Activated CD4-positive, alpha-beta T cell treated with anti-CD3 and anti-CD28 coated beads for 36 hours (primary cell): ENCODE measurements at places on chromosomes 13 and 19. TPM values are rescaled to one million over a fixed set of nuclear protein-coding genes. Genes with fewer than 3 reads are reported as not detected.
A peak's percentile ranks its signal among the peaks of the same experiment; 100 is the strongest.

DNA sequence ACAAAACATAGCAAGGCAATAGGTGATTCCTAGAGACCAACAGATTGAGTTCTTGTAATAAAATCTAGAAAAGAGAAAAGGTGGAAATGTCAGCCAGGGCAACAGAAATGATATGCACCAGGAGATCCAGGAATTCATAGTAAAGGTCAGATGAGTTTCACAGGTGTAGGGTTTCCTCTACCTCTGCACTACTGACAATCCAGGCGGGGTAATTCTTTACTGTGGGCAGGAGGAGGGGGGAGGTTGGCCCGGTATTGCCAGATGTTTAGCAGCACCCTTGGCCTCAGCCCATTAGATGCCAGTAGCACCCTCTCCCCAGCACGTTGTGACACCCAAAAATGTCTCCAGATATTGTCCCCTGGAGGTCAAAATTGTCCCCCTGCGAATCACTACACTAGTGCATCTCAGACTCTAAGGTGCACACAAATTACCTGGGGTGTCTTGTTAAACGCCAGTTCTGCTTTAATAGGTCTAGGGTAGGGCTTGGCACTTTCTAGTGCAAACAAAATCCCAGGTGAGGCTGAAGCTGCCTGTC lies 3.5 kb upstream of the UBAC2 start:
- no peak for DNase-seq

- DNase-seq: no peak
Observed at GRCh38 chr13:46698014-46698413, 98.9 kb downstream of the ESD start.

GRCh38 chr19:7748756-7749155 lies 1.4 kb upstream of the CD209 start:
- peak; percentile 25 for DNase-seq

DNA sequence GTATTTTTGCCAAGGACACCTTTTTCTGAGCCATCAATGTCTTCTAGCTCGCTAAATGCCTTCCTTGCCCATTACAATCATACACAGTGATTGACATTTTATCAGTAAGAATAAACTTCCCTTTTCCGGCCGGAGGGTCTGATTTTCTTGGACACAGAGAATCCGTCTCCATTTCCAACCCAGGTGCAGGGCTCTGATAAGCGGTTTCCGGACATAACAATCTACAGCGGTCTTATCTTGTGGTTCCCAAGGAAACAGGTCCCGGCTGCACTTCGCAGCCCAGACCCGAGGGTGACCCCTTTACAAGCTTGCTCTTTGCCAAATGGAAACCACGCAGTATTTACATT lies 5.1 kb upstream of the ZNF77 start:
- DNase-seq: no peak

DNA sequence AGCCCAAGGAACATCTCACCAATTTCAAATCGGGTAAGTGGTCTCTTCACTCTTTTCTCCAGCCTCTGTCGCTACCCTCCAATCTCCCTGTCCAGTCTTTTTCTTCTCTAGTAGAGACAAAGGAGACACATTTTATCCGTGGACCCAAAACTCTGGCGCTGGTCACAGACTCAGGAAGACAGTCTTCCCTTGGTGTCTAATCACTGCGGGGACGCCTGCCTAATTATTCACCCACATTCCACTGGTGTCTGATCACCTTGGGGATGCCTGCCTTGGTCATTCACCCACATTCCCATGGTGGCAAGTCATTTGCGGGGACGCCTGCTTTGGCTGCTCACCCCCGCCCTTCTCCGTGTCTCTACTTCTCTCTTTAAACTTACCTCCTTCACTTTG lies 13.8 kb upstream of the OR10H1 start:
- no peak for DNase-seq

GRCh38 chr13:111880185-111880584 lies 186.8 kb upstream of the SOX1 start:
- no peak for DNase-seq

Gene SIRT2
- total RNA-seq: 23.1 TPM

- no peak for DNase-seq
Observed at GRCh38 chr19:40370997-40371801, 18.8 kb downstream of the HIPK4 start.

Gene SHD
- total RNA-seq: not detected

Gene ZBTB32
- total RNA-seq: 232 TPM

DNA sequence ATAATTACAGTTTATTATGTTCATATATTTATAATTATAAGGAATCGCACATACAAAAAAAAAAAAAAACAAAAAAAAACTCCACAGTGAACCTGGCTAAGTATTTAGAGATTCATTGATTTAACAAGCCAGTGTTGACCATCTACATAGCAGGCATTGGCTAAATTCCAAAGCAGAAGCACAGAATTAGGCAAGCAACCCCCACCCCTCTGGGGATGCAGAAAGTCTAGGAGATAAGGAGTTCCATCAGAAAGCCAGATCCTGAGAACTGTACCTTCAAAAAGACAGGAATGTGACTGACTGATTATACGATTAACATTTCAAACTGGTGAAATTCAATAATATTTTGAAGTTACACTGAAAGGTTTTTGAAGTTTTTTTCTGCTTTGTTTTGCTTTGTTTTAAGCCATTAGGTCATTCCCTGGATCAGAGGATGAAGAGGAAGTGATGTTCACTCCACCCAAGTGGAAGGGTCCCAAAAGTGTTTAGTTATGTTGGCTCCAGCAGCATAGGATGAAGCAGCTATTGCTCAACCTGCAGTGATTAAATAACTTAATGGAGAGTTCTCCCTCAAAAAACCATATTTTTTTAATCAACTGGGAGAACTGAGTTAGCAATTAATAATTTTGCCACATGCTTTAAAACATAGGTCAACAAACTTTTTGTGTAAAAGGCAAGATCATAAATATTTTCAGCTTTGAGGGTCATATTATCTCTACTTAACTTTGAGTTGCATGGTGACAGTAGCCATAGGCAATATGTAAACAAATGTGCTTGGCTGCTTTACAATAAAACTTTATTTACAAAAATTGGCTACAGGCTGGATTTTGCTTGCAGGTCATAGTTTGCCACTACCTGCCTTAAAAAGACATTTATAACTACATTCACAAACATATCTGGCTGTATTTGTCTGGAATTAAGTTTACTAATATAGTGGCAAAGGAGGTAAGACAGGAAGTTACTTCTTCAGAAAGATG lies 49.6 kb downstream of the DOCK9 start:
- no peak for DNase-seq

DNA sequence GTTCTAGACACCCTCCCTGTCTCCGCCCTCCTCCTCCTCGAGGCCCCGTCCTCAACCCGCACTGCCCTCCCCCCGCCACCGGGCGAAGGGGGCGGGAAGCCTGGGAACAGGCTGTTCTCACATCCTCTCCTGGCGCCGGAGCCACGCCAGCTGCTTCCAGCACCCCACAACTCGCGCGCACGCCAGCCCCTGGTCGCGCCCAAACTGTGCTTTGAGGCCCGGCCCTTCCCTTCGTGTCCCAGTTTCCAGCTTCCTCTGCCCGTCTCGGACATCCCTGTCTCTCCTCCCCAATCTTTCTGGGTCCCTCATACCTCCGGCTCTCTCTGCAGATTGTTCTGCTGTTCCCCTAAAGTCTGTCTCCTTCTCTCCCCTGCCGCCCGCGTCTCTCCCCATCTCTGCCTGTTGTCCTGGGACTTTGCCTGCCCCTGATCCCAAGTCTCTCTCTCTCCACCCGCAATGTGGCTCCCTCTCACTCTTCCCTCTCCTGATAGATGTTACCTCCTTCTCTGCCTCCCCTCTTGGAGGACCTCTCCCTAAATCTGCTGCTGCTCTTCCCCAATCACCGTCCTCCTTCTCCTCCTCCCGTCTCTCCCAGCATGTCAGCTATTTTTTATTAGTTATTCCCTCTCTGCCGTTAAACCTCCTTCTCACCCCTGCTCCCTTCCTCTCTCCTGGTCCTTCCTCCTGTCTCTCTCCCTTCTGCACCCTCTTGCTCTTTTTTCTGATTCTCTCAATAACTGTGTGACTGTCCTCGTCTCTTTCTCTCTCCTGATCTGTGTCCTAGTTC lies 14.2 kb downstream of the DPF1 start:
- no peak for DNase-seq

DNA sequence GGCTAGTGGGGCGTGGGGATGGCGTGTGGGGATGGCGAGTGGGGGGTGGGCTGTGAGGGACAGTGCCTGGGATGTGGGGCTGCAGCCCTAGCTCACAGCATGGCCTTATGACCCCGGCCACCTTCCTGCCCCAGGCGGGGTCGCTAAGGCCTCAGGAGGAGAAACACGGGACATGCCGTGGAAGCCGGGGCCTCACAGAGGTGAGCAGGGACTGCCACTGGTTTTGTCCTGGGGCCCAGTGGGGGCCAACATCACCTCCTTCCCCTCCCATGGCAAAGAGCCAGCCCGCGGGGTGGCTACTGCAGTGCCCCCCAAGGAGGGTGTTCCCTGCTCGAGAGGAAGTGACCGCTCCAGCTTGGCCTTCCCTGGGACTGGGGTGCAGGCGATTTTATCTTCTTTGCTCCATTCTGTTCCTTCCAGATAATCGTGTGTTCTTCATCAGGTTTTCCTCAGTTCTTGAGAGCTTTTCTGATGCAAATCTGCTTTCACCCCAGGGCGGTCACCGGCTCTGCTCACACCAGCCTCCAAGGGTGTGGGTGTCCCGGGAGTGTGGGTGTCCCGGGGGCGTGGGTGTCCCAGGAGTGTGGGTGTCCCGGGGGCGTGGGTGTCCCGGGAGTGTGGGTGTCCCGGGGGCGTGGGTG lies 1.2 kb downstream of the F7 start:
- DNase-seq: peak; percentile 35

- DNase-seq: no peak
Observed at GRCh38 chr13:32340914-32341313, 25.6 kb downstream of the BRCA2 start.

GRCh38 chr19:45063851-45064801 lies 12.2 kb downstream of the ZNF296 start:
- no peak for DNase-seq

DNA sequence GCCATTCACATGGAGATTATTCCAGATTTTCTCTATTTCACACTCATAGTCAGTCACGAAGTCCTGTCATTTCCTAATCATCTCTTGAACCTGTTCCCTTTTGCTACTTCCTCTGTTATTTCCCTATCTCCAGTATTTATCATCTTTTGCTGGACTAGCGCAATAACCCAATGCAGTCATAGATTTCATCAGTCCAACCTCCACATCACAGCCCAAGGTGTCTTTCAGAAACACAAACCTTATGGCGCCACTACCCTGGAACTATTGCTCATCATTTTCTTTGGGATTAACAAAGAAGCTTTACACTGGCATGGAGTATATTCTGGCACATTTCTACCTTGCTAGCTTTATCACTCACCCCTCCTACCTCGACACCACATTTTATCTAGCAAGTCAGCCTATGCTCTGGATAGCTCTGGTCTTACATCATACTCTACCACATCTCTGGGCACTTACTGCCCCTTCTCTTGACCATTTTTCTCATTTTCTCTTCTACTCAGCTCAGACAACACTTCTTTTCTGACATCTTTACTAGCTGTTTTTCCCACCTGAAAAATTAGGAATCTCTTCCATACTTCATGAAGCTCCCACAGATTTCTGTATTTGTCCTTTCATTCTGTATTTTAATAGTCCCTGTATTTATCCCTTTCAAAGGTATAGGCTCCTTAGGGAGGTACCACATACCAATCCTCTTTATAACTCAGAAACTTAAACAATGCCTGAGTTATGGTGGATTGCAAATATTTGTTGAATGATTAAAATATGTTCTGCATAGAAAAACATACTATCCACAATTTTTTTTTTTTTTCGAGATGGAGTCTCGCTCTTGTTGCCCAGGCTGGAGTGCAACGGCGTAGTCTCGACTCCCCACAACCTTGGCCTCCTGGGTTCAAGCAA lies 534.7 kb downstream of the KLF12 start:
- no peak for DNase-seq

DNA sequence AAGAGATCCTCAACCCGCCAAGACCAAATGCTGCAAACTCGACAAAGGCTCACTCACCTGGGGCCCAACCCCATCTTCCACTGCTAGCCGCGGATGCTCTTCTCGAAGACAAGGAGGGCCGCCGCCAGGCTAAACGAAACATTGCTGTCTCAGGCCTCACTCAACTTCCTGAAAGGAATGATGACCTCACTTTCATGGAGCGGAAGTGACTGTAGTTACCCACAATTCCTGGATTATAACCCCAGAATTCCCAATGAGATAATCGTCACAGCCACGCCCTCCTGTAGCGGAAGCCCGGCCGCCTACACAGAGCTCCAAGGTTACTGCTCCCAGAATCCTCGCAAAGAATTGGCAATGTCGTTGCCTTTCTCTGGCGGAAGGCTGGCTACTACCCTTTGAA lies 10.5 kb upstream of the ZNF112 start:
- no peak for DNase-seq

GRCh38 chr13:40522282-40522681 lies 144.2 kb downstream of the FOXO1 start:
- no peak for DNase-seq

DNA sequence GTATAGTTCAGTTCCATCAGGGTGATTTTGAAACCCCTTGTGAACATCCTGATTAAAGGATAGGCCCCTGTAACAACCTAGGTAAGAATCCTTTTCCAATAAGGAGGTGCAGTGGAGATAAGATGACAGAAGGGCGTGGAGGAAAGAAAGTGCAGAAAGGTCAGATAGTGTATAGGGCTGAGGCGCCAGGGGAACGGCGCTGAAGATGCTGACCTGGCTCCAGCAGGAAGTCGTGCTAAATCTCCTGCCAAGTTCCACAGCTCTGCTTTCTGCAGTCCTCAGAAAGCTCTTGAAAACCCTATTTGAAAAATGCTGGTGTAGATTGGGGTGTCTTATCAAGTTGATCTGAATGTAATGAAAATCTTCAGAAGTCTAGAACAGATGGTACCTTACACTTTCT lies 221.7 kb downstream of the COG6 start:
- DNase-seq: no peak

DNA sequence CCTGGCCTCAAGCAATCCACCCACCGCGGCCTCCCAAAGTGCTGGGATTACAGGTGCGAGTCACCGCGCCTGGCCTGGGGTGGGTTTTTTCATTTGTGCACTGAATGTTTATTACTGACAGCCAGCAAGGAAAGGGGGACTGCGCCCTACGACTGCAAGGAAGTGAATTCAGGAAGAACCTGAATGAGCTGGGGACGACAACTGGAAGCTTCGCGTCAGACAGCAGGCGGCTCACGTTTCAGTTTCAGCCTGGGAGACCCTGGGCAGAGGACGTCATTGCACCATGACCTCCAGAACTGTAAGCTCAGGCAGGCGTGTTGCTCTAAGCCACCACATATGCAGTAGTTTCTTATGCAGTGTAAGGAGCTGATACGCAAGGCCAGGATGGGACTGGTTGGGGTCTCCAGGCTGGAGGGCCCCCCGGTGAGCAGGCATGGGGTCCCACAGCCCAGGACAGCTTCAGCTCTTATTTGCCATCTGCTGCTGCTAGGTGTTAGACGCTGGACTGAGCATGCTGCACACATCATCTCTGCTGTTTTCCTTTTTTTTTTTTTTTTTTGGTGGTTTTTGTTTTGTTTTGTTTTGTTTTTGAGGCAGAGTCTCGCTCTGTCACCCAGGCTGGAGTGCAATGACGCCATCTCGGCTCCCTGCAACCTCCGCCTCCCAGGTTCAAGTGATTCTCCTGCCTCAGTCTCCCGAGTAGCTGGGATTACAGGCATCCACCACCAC lies 66.6 kb downstream of the GADD45B start:
- DNase-seq: no peak

Gene ZIC2
- total RNA-seq: not detected

Gene ZNF563
- 6.6 TPM for total RNA-seq

Gene ZNF564
- 5.6 TPM for total RNA-seq

Gene CCDC106
- total RNA-seq: 6.3 TPM
